ENCODE measurements at places on chromosomes 2 and 18. TPM values are rescaled to one million over a fixed set of nuclear protein-coding genes. Genes with fewer than 3 reads are reported as not detected.

The SCN9A gene
- 7.0 TPM for total RNA-seq

The POMC gene
- total RNA-seq, result 12.8 TPM

The LHCGR gene
- total RNA-seq, result 13.1 TPM

The NDUFAF7 gene
- total RNA-seq, result 11.9 TPM

The TP53I3 gene
- 17.6 TPM for total RNA-seq

The CFAP53 gene
- not detected for total RNA-seq

Measured in omental fat pad (tissue), 4 donors.